ENCODE measurements at places on chromosomes 2 and 18. TPM values are rescaled to one million over a fixed set of nuclear protein-coding genes. Genes with fewer than 3 reads are reported as not detected.

DNA sequence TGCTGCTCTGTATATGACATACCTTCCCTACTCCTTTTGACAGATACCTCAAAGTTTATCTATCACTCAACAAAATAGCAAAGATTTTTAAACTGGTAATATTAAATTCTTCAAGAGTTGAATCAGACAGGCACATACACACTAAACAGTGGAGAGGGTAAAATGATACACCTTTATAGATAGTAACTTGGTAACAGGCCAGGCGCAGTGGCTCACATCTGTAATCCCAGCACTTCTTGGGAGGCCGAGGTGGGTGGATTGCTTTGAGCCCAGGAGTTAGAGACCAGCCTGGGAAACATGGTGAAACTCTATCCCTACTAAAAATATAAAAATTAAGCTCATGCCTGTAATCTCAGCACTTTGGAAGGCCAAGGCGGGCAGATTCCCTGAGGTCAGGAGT is 23.2 kb downstream of the ASXL2 start:
- no peaks in the 10 kb centered on the region for H3K27me3 ChIP-seq
- H3K27ac ChIP-seq: no peak overlapping the region
- no peaks in the 10 kb centered on the region for H3K4me1 ChIP-seq
- H3K36me3 ChIP-seq: no peaks in the 10 kb centered on the region
- DNase-seq: no peak
- no peak overlapping the region for H3K4me3 ChIP-seq

DNA sequence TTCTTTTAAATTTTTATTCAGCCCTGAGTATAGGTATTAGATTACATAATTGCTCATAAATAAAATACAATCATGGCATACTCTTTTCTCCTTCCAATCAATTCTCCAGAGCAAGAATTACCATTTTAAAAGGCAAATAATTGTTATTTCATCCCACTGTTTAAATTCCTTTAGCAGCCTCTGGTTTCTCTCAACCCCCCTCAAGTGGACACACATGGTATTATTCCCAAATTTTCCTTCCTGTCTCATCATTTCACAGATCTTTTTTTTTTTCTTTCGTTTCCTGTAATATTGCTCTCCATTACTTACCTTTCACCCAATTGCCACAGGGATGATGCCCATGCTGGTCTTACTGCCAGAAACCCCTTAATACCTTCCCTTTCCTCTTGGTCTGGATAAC is 385.2 kb downstream of the RIT2 start:
- no peak overlapping the region for H3K4me3 ChIP-seq
- H3K27ac ChIP-seq: no peak overlapping the region
- H3K4me1 ChIP-seq: no peaks in the 10 kb centered on the region
- H3K27me3 ChIP-seq: no peaks in the 10 kb centered on the region

GRCh38 chr2:241302759-241303651 is 12.5 kb downstream of the HDLBP start:
- peaks cover 21% of the 10 kb centered on the region for H3K4me1 ChIP-seq
- H3K36me3 ChIP-seq: no peaks in the 10 kb centered on the region
- peak overlapping the region; percentile 93 for H3K27ac ChIP-seq
- H3K4me3 ChIP-seq: no peak overlapping the region
- peak; percentile 53 for DNase-seq
- H3K27me3 ChIP-seq: no peaks in the 10 kb centered on the region

DNA sequence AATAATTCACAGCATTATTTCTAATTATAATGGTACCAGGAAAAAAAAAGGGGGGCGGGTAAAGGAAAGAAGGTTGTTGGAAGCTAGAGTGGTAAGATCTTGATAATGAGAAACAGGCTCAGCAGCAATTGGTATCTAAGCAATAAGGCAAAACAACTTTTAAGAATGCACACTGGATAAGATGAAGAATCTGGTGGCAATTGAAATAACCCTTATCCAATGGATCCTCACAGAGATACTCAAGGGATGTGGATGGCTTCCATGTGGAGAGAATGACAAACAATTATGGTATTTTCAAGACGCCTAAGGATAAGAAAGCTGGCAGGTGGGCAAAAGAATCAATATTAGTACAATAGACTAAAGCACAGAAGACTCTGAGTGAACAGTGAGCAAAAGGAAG is 153.6 kb downstream of the UPP2 start:
- no peaks in the 10 kb centered on the region for H3K36me3 ChIP-seq
- no peak for DNase-seq
- no peaks in the 10 kb centered on the region for H3K27me3 ChIP-seq
- no peak overlapping the region for H3K27ac ChIP-seq
- no peaks in the 10 kb centered on the region for H3K4me1 ChIP-seq

The FBXO41 gene
- total RNA-seq: 5.8 TPM

- no peak overlapping the region for H3K27ac ChIP-seq
- no peaks in the 10 kb centered on the region for H3K36me3 ChIP-seq
- DNase-seq: no peak
- peaks cover 18% of the 10 kb centered on the region for H3K27me3 ChIP-seq
- no peak overlapping the region for H3K4me3 ChIP-seq
These were observed 28.8 kb upstream of the GPR55 start for GRCh38 chr2:230953845-230954244.

- H3K27ac ChIP-seq: no peak overlapping the region
- peaks cover 22% of the 10 kb centered on the region for H3K4me1 ChIP-seq
- DNase-seq: peak; percentile 6
These were observed 78.7 kb downstream of the ABCA12 start for GRCh38 chr2:215059724-215060123.

The EFEMP1 gene
- 1.9 TPM for total RNA-seq

- no peaks in the 10 kb centered on the region for H3K36me3 ChIP-seq
- no peak overlapping the region for H3K27ac ChIP-seq
- H3K27me3 ChIP-seq: no peaks in the 10 kb centered on the region
- peaks cover 7% of the 10 kb centered on the region for H3K4me1 ChIP-seq
These were observed 33.7 kb downstream of the MRPL35 start for GRCh38 chr2:86232910-86233309.

- H3K27ac ChIP-seq: no peak overlapping the region
- DNase-seq: no peak
- no peaks in the 10 kb centered on the region for H3K36me3 ChIP-seq
- no peaks in the 10 kb centered on the region for H3K27me3 ChIP-seq
- H3K4me3 ChIP-seq: no peak overlapping the region
- H3K4me1 ChIP-seq: no peaks in the 10 kb centered on the region
These were observed 16.6 kb downstream of the DPP4 start for GRCh38 chr2:162057426-162057825.

- H3K27me3 ChIP-seq: no peaks in the 10 kb centered on the region
- DNase-seq: no peak
- H3K36me3 ChIP-seq: no peaks in the 10 kb centered on the region
- H3K27ac ChIP-seq: no peak overlapping the region
- H3K4me3 ChIP-seq: no peak overlapping the region
These were observed 28.9 kb downstream of the MGAT5 start for GRCh38 chr2:134282629-134283400.

DNA sequence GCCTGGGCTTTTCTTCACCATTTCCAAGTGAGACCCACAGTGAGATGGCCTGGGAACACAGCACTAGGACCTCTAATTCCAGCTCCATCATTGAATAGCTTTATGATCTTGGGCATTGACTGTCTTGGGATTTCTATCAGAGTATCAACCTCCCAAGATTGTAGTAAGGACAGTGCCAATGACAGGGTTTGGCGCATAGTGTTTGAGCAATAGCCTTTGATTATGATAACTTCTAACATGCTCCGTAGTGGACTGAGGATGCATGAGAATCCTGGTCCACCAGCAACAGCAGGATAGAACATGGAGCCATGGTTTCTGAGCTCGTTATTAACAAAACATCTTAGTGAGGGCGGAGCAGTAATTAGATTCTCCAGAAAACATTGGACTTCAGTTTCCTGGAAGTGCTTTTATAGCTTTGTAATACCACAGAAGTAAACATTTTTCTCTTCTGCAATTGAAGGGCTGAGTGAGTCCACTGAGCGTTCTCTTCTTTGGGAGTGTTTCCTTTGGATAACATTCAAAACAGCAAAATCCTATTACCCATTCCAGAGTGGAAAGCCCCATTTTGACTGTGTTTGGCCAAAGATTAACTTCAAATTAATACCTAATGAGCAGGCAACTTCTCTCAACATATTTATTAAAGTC is 63.7 kb downstream of the IL1R2 start:
- no peaks in the 10 kb centered on the region for H3K36me3 ChIP-seq
- H3K4me1 ChIP-seq: peaks cover 16% of the 10 kb centered on the region
- H3K27ac ChIP-seq: no peak overlapping the region
- no peak for DNase-seq
- no peaks in the 10 kb centered on the region for H3K27me3 ChIP-seq
- H3K4me3 ChIP-seq: no peak overlapping the region

Data from cardiac muscle cell (in vitro differentiated cells and primary cell).